ENCODE measurements at places on chromosomes 6 and 20.

DNA sequence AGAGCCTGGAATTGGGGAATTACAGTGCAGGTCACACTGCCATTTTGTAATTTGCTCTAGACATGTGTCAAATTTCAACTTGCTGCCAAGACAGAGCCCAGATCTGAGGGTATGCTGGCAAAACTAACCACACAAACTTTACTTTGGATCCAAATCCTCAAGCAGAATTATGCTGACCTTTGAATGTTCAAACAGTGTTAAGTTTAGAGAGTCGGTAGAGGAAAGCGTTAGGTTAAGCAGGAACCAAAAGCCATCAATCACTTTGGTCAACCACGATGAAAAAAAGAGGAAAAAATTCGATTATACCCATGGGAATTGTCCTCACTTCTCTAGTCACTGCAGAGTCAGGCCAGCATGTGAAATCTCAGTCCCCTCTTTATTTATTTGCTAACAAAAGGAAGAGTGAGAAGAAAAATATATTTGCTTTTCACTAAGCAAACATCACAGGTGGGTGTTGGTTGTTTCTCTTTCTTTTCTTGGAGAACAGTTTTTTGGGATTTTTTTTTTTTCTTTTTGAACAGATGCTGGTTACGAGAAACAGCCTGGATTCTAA is 105.1 kb upstream of the ADGRF1 start:
- no peak for DNase-seq

- no peak for DNase-seq
Measured at GRCh38 chr6:158599635-158600034, 39.7 kb downstream of the TMEM181 start.

DNA sequence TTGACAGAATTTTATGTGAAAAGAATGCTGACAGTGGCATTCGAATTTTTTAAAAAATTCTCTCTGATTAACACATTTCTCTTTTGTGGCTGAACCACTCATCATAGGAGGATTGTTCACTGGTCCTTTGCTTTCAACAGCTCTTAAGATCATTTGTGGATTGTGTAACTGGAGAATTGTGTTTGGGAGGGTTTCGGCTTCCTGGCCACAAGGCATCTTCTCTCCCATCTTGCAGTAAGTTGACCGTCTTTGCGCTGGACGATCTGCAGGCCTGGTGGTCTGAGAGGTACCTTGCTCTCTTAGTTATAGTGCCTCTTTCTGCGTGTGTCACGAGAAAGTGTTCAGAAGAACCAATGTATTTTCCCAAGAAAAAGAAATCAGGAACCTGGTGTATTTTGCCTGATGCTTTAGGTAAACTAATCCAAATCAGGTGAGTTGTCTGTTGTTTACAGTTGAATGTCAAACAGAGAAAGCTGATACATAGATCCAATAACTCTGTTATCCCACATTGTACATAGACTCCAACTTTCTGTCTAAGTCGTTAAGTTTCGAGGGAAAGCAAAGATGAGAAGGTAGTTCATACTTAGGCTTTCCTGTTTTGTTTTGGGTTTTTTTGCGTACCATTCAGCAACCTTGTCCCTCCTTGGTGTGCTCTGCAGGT is 14.8 kb upstream of the EXOC2 start:
- no peak for DNase-seq

GRCh38 chr6:61586934-61587537 is 699.0 kb downstream of the KHDRBS2 start:
- DNase-seq, result no peak

GRCh38 chr20:49400410-49400809 is 82.1 kb downstream of the KCNB1 start:
- no peak for DNase-seq

- no peak for DNase-seq
Measured at GRCh38 chr6:167532410-167533288, 207.8 kb downstream of the TTLL2 start.

- no peak for DNase-seq
Measured at GRCh38 chr6:83885984-83886383, 26.5 kb downstream of the CYB5R4 start.

GRCh38 chr20:43829951-43830690 is 84.5 kb upstream of the TOX2 start:
- no peak for DNase-seq

DNA sequence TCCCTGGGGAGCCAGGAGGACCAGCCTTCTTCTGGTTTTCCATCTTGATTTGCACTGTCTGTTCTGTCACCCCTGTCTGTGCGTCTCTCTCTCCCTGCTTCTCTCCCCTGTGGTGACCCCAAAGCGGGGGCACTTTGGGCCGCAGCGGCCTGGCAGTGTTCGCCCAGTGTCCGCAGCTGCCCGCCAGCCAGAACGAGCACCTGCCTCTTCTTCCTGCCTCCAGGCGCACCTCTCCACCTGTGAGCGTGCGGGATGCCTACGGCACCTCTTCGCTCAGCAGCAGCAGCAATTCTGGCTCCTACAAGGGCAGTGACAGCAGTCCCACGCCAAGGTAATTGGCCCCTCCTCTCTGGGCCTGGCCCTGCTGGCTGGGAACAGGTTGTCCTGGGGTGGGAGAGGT is 30.8 kb downstream of the SNPH start:
- DNase-seq, result no peak

DNA sequence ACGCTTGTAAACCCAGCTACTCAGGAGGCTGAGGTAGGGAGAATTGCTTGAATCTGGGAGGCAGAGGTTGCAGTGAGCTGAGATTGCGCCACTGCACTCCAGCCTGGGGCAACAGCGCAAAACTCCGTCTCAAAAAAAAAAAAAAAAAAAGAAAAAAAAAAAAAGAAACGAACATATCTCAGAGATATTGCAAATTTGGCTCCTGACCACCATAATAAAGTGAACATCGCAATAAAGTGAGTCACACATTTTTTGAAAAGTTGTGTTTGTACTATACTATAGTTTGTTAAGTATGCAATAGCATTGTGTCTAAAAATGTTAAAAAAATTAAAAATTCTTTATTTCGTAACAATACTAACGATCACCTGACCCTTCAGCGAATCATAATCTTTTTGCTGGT is 13.3 kb downstream of the RSPH9 start:
- DNase-seq, result no peak

GRCh38 chr6:122200440-122200839 is 199.0 kb upstream of the HSF2 start:
- DNase-seq, result no peak

- DNase-seq, result no peak
Measured at GRCh38 chr20:17189976-17190695, 36.7 kb upstream of the PCSK2 start.

DNA sequence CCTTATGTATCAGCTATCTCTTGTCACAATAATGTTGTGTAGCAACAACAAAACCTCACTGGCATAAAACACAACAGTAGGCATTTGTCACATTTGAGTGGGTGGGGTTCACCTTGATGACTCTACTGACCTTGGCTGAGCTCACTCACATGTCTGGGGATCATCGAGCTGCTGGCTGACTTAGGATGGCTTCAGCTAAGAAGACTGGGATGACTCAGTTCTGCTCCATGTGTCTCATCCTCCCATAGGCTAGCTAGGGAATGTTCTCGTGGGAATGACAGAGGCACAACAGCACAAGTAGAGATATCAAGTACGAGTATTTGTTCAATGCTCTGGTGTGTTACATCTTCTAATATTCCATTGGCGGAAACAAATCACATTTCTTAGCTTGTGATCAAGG is 167.9 kb downstream of the PLCB1 start:
- no peak for DNase-seq

GRCh38 chr6:73180763-73181619 is 44.3 kb downstream of the KHDC1L start:
- no peak for DNase-seq

DNA sequence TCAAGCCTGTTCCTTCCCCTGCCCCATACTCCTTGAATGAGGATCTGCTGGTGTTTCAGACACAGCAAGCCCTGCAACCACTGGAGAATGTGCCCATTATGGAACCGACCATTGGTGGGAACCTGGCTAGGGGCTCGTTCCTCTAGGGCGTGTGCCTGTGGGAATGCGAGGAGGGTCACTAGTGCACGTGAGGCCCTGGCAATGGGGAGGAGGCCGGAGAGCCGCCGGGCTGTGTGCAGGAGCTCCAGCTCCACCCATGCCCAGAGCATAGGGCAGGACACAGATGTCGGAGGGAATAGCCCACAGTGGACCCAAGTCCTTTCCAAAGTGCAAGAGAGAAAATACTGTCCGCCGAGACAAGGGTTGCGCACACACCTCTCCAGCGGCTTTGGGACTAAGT is 99.3 kb downstream of the ERMARD start:
- DNase-seq, result no peak

DNA sequence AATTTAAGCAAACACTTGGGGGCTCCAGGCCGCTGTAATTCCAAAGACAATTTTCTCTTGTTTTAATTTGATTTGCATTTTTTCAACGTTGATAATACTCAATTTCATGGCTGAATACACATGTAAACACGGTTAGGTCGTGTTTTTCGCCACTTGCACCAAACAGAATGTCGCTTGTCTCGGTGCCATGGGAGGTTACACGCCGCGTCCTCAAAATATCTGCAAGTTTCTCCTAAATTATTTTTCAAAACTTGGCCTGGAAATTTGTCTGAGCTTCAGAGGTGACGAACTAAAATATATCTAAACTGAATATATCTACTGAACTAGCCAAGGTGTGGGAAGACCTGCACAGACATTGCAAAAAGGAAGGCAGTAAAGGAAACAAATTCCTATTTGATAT is 15.0 kb downstream of the FOXA2 start:
- no peak for DNase-seq

GRCh38 chr20:46303176-46303956 is 4.9 kb downstream of the CDH22 start:
- DNase-seq, result no peak

- DNase-seq, result no peak
Measured at GRCh38 chr20:9200620-9201019, 131.7 kb downstream of the PLCB4 start.

DNA sequence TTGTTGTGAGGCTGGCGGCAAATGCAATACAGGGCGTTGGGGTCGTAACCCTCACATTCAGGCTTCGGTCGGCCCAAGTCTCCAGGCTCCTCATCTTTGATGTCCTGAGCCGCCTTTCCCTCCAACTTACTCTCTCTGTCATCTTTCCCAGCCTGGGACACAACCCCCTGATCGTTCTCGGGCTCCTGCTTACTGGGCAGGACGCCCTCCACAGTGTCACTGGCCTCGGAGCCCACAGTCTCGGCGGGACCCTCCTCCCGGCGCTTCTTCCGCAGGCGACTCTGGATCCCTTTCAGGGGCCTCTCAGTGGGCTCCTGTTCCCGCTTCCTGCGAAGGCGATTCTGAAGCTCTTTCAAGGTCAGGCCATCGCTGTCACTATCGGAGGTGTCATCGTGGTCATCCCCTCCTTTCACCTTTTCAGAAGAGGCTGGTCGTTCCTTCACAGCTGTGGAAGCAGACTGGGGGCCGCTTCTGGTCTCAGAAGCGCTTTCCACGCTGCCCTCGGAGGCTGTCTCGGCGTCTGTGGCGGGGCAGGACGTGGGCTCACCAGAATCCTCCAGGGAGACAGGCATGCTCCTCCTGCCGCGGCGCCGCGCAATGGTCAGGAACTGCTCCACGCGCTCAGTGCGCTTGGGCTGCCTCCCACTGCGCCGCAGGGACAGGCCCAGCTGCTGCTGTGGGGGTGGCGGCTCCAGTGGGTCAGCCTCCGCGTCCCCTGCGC is 15.4 kb downstream of the DIDO1 start:
- no peak for DNase-seq

DNA sequence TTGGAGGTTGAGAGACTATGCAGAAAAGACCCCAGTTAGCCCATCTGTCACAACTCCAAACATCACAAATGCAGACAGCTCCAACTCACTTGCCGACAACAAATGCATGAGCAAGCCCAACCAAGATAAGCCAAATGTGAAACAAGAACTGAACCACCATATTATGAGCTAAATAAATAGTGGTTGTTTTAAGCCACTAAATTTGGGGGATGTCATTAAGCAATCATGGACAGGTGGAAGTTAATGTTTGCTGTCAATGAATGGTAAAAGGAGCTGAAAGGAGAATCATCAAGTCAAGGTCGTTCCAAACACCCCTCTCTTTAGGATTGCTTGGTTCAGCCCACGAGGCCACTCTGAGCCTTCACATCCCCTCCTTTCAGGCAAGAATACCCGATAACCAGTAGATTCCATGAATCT is 71.2 kb upstream of the PLCB4 start:
- no peak for DNase-seq

GRCh38 chr6:39037082-39037508 is 11.5 kb upstream of the GLP1R start:
- no peak for DNase-seq

GRCh38 chr20:50534567-50534966 is 24.4 kb downstream of the PTPN1 start:
- no peak for DNase-seq

DNA sequence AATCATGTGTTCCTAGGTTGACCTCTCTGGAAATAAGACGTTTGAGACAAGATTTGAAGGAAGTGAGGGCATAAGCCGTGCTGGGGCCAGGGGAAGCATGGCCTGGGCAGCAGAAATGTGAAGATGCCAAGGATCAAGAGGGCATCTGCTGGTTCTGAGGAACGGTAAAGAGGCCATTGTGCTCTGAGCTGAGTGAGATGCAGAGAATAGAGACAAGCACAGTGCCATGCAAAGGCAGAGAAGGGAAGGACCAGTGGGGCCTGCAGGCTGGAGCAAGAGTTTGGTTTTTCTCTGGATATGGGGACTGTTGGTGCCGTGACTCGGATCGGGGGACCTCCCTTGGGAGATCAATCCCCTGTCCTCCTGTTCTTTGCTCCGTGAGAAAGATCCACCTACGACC is 50.8 kb downstream of the SMPDL3A start:
- DNase-seq, result no peak

DNA sequence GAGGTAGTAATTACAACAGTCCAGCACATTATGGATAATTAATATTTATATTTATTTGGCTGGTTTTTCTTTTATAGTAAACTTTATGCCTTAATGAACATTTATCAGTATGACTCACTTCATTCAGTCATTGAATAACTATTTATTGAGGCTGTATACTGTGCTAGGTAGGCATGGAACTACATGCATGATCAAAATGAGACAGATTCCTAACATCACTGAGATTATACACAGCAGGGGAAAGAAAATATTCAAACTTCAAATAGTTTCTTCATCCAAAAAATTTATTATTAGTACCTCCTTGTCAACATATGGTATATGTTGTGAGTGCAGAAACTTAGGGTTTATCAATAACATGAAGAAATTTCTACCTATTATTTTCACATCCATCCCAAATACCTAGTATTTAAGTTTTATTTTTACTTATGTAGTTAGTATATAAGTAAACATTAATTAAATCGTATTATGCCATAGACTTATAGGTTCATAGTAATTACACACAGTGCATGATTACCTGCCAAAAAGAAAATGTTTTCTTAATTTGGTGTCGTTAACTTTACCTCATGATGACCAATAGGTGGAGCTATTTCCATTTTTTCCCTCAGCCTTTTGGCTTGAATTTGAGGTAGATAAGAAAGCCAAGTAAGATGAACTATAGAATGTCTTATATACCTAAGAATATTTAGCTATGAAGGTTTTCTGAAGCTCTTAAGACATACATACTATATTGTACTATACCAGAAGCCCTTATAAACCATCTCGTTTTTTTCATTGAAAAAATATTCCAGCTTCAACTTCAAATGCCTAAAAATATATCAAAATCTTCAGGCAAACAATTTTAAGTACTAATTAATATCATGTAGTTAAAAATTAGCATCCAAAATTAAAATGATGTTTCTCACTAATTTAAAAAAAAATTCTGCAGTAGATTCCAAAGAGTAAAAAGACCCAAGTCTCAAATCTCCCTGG is 12.5 kb upstream of the TMEM30A start:
- no peak for DNase-seq
